ENCODE measurements at places on chromosomes 5 and 9. TPM values are rescaled to one million over a fixed set of nuclear protein-coding genes. Genes with fewer than 3 reads are reported as not detected.

Gene GABRA1
- total RNA-seq: not detected

Gene FREM1
- 60.5 TPM for total RNA-seq

Gene BARHL1
- 0.11 TPM for total RNA-seq

Gene TMEM252
- not detected for total RNA-seq

Gene PRSS3
- not detected for total RNA-seq

Gene IRX1
- total RNA-seq: 71.5 TPM

Gene PCDHA3
- total RNA-seq: 0.32 TPM

Gene PFN3
- total RNA-seq: not detected

Gene URM1
- 46.6 TPM for total RNA-seq

Gene ANKRD34B
- not detected for total RNA-seq

Gene PCDHB9
- 14.5 TPM for total RNA-seq

Gene IFNA13
- 0.66 TPM for total RNA-seq

Gene RLN1
- 0.80 TPM for total RNA-seq

Gene SEMA6A
- total RNA-seq: 129 TPM

Gene ZNG1A
- total RNA-seq: 37.4 TPM

Gene PCA3
- total RNA-seq: not detected

Gene LECT2
- total RNA-seq: not detected

Gene CENPH
- total RNA-seq: 14.8 TPM

Gene NUTM2F
- total RNA-seq: 0.31 TPM

Gene FCN1
- total RNA-seq: not detected

Gene TMOD1
- total RNA-seq: 0.49 TPM

Gene DNAH5
- 0.34 TPM for total RNA-seq

Gene ADAMTS12
- 13.5 TPM for total RNA-seq

Gene TIMD4
- total RNA-seq: not detected

Gene HAVCR1
- total RNA-seq: 0.25 TPM

Gene BNIP1
- 10.8 TPM for total RNA-seq

Gene ACTBL2
- 0.07 TPM for total RNA-seq

Gene SLC34A3
- 0.27 TPM for total RNA-seq

Gene NOL6
- total RNA-seq: 37.7 TPM

Gene FOXD4L5
- total RNA-seq: 0.22 TPM

Gene SLC36A1
- 14.5 TPM for total RNA-seq

Gene HTR1A
- 0.13 TPM for total RNA-seq

Gene IL13
- 0.50 TPM for total RNA-seq

Gene CARD6
- total RNA-seq: 1.5 TPM

Gene ZNF462
- total RNA-seq: 140 TPM

Gene SHISAL2B
- not detected for total RNA-seq

Gene BAAT
- total RNA-seq: 0.07 TPM

Gene SLC30A5
- 49.0 TPM for total RNA-seq

Gene OR1J2
- not detected for total RNA-seq

Gene SPATA31E1
- total RNA-seq: 0.09 TPM

Gene REEP5
- 35.4 TPM for total RNA-seq

Gene GNAQ
- total RNA-seq: 44.4 TPM

Gene PHF24
- total RNA-seq: 0.62 TPM

Gene CORO2A
- total RNA-seq: 5.9 TPM

Gene LMBRD2
- 8.3 TPM for total RNA-seq

Gene FCN2
- total RNA-seq: not detected

Gene RALGPS1
- total RNA-seq: 26.9 TPM

Gene DPYSL3
- 165 TPM for total RNA-seq

Gene FUBP3
- total RNA-seq: 73.1 TPM

Gene NOTCH1
- total RNA-seq: 104 TPM

Gene PRDM9
- not detected for total RNA-seq

Gene TICAM2
- total RNA-seq: 1.6 TPM

Gene KCNV2
- total RNA-seq: not detected

Gene TEX48
- not detected for total RNA-seq

Gene SPEF2
- total RNA-seq: 11.6 TPM

Gene AJM1
- total RNA-seq: 3.8 TPM

Gene SPDL1
- total RNA-seq: 22.6 TPM

Gene PLPP7
- total RNA-seq: 0.60 TPM

Gene CCL28
- not detected for total RNA-seq

Gene IL31RA
- total RNA-seq: not detected
